A673 (cell line): ENCODE measurements at places on chromosomes 5 and 9. TPM values are rescaled to one million over a fixed set of nuclear protein-coding genes. Genes with fewer than 3 reads are reported as not detected.
A peak's percentile ranks its signal among the peaks of the same experiment; 100 is the strongest.

GRCh38 chr5:148806520-148806931 is 19.9 kb upstream of the ADRB2 start:
- no peak for DNase-seq

Gene FOXD4L4
- 0.17 TPM in 1 of 2 replicates, not detected in the other for total RNA-seq

- DNase-seq: peak; percentile 28
Observed at GRCh38 chr5:102975457-102976182, 144.3 kb downstream of the GIN1 start.

DNA sequence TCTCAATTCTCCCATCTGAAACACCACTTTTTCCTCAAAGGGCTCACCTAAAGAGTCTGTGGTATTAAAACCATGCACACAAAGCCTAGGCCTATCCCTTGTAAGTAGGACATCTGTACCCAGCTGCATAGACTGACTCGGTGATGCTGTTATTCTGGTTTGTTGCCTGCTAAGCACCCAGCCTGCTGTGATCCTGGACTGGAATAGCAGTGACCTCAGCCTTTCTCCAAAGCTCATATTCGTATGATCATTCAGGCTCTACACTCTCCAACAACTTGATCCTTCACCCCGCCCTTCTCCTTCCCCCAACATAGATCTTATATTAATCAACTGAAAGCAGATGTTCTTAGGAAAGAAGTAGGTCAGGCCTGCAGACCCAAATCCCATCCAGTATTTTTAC is 81.4 kb upstream of the WWC1 start:
- no peak for DNase-seq

DNA sequence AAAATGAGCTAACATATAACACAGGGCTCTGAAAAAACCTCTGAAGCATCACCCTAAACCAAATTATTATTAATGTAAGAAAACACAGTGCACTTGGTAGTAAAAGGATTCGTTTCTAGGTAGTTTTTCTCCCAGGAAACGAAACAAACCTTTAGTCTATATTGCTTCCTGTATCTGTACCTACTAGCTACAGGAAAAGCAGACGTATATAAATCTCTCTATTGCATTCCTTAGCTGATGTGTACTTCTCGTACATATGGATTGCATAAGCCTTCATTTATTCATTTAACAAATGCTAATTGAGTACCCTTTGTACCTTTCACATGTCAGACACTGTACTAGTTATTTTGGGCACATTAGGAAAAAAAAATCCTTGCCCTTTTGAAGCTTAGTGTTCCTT is 85.0 kb upstream of the RASA1 start:
- no peak for DNase-seq

DNA sequence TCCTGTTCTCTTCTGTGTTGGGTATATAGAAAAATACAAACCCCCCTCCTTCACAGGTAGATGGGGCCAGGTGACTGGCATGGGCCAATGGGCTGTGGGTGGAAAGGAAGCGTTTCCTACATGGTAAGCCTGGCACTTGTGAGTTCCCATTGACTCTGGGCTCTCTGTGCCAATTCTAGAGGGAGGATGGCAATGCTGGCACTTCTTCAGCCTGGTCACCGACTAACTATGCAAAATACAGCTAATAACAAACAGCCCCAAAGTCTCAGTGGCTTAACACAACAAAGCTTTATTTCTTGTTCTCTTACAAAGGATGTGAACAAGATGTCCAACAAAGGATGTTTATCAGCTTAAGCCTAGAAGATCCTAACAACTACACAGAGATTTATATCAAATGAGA is 258.1 kb downstream of the SYK start:
- no peak for DNase-seq

GRCh38 chr5:107875833-107876232 is 205.1 kb upstream of the EFNA5 start:
- DNase-seq: no peak

DNA sequence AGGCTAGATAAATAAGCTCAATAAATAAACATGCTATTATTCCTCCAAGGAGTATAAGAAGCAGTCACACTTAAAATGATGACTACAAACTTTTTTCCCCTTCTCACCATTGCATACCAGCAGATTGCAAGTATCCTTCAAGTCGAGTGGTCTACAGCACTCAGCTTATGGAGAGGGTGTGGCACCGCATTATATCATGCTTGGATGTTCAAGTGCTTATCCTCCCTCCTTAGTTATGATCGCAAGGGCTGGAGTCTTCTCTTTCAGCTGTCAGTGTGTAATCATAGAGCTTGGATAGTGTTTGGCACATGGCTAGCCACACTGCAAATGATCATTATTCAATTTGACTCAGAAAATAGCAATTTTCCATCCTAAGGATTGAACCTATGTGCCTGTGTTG is 124.0 kb downstream of the CARTPT start:
- no peak for DNase-seq

- DNase-seq: no peak
Observed at GRCh38 chr5:149154650-149155049, 13.4 kb downstream of the ABLIM3 start.

GRCh38 chr9:137021979-137022661 is 5.9 kb downstream of the ABCA2 start:
- peak; percentile 79 for DNase-seq

Gene SPATA31A3
- total RNA-seq: not detected in 2 replicates

GRCh38 chr5:170273968-170274710 is 23.4 kb downstream of the LCP2 start:
- DNase-seq: peak; percentile 63

Gene CERCAM
- total RNA-seq: 10.1 and 14.7 TPM in 2 replicates

Gene TEX48
- total RNA-seq: not detected in 2 replicates

Gene DAPK1
- total RNA-seq: 380 and 386 TPM in 2 replicates

DNA sequence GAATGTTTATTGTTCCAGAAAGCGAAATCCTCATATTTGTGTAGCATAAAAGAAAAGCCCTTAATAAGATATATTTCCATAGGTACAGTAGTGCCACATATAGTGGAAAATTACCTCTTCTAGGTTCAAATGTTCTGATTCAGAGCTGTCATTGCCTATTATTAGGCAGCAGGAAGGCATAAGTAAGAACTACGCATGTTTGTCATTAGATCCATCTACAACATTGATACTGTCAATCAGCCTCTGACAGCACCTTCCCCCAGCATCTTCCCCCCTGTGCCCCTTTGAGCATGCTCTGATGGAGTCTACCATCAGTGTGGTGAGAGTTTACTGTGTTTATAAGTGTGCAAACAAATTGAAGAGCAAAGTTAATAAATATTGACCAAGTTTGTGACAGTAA is 816.1 kb downstream of the TLE4 start:
- DNase-seq: no peak

Gene SAXO1
- not detected in 2 replicates for total RNA-seq

DNA sequence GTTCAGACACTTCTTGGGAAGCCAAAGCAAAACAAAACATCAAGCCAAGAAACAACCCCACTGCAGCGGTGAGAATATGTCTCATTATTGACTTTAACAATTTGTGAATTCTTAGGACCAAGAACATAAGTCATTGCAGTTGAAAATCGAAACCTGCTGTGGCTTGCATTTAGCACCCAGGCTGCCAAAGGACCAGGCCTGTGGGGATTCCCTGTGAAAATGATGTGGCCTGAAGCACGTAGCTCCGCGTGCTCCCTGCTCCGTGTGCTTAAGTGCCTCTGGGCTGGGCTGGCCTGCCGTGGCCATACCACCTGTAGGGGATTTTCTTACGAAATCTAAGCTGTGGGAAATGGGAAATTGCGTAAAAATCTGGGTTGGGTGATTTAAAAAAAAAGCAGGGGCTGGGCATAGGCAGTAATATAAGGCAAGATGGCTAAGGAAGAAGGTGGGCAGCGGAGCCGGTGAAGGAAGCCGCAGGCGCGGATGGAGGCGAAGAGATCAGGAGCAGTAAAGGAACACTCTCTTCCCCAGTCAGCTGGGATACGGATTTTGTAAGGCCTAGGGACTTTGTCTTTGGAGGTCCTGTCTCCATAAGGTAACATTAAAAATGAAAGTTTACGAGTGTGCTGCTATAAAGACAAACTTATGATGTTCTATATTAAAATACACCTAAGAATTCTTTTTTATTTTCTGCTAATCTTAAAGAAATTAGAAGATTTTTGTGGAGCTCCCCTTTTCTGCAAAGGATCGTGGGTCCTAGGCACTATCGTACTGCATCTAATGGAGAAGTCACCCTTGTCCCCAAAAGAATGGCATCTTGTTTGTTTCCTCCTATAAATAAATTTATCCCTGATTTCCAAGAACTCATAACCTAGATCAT is 189.6 kb upstream of the SEMA6A start:
- DNase-seq: no peak

DNA sequence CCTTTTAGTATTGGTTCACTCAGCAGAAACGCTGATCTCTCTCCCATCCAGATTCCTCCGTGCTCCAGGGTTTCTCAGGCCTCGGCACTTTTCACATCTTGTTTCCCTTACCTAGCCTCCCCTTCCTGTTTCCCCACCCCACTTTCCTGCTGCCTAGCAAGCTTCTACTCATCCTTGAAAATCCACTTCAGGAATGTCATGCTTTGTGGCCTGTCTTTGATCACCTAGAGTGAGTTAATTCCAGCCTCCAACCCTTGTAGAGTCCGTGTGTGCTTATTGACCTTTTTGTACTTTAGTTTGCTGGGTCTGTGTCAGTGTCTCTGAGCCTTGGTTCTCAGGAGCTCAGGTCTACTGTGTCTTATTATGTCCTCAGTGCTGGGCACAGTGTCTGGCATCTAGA is 116.6 kb downstream of the AOPEP start:
- DNase-seq: no peak

Gene SPAAR
- 0.37 TPM in 1 of 2 replicates, not detected in the other for total RNA-seq

DNA sequence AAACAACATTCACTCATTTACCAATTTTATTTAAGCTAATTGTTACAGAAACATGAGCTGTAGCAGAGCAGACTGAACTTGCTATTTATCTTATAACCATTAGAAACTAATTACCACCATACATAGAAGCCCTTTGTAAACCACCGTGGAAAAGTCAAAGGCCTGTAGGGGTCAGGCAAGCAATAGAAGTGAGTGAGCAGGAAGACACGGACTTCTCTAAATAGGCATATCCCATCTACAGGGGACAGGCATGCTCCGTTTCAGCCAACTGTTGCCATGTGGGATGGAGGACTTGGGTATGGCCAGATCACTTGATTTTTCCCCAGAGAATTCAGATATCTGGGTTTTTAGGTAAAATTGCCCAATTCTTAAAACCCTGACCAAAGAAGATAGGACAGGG is 44.8 kb downstream of the PRRC1 start:
- DNase-seq: peak; percentile 2

Gene STPG3
- total RNA-seq: 0.35 TPM in 1 of 2 replicates, not detected in the other

DNA sequence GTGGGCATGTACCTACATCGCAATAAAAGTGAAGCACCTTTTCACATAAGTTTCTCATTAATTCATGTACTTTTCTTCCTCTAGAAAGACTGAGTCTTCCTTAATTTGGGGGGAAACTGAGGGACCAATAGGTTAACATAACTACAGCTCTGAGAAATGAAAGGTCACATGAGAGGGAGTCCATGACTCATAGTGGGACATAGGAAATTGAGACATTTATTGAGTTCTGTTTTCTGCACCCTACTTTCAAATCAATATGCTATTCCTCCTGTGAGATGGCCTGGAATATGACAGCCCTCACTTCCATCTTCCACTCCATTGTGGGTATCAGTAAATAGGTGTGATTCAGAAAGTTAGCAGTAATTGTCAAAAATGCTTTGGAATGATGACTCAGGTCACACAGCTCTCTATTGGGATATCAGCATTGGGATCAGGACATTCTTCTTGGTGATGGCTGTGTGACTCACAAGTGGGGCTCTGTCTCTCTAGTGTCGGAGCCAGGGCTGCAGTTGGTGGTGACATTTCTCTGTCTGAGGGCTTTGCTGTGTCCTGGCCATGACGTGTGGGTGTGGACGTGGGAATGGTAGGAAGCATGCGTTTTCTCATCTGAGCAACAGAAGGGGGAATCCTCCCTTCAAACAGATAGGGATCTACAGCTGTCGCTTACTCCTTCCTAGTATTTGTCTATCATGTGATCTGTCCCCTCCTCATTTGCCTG is 125.0 kb downstream of the TRIO start:
- DNase-seq: peak; percentile 55

DNA sequence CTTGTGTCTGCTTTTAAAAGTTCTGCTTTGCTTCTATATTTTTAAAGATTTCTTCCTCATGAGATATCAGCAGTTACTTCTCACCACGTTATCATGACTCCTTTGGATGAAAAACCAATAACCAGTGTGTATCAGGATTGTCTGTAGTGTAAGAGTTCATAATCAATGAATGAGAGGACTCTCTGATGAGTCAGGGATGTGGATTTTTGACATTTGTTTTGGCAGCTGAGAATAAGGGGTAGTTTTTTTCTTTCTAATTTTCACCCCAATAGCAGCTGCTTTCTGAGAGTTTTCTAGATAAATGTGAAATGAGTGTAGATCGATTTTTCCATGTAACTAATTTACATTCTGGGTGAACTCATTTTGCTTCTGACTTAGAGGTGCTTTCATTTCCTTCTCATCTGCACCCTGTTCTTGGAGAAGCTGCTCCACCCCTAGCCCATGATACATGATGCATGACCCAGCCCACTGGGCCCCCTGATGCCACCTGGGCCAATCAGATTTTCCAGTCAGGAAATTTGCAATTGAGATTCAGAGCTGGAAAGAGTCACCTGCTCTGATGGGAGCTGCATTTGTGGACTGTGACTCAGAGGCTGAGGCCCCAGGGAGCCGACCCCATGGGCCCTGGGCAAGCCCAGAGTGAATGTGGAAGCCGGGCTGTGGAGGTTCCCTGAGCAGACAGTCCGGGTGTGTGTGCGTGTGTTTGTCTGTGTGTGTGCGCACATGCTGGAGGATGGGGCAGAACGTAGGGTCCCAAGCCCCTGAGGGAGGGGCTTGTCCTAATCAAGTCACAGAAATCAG is 159.3 kb downstream of the RGS3 start:
- DNase-seq: peak; percentile 64

- no peak for DNase-seq
Observed at GRCh38 chr9:5554254-5554653, 43.9 kb downstream of the PDCD1LG2 start.
